ENCODE measurements at places on chromosomes 2 and 18. TPM values are rescaled to one million over a fixed set of nuclear protein-coding genes. Genes with fewer than 3 reads are reported as not detected.
A peak's percentile ranks its signal among the peaks of the same experiment; 100 is the strongest.

Gene MDH1B
- total RNA-seq: 0.19 TPM

- no peak for DNase-seq
Measured at GRCh38 chr18:63161761-63162195, 157.8 kb downstream of the BCL2 start.

DNA sequence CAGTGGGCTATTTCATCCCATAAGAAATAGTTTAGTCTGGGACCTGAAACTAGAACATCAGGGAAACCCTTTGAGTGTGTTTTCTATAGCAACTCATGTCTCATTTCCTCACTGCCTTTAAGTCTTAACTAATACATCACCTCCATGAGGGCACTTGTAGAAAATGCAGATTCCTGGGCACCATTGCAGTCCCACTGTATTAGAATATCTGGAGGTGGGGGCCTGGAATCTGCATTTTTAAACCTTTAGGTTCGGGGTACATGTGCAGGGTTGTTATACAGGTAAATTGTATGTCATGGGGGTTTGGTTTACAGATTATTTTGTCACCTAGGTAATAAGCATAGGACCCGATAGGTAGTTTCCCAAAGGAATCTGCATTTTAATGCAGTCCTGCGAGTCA is 87.4 kb downstream of the ARHGEF33 start:
- no peak for DNase-seq

DNA sequence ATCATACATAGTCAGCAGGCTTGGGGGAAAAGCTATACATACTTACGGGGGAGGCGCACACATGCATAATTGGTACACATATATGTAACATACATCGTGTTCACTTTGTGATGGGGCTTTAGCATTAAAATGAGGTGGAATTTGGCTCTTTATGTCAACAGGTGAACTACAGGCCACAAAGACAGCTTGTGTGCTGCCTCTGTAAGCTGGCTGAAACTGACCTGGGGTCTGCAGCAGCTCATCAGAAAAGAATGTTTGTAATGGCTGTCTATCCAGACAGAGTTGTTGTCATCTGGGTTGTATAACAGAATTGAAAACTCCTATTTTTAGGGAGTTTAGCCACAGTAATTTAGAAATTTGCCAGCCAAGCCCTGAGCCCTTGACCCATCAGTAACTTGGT is 4.7 kb upstream of the KCNG3 start:
- no peak for DNase-seq

GRCh38 chr2:201024518-201024917 is 47.0 kb downstream of the HYCC2 start:
- DNase-seq: no peak

- no peak for DNase-seq
Measured at GRCh38 chr2:115129536-115129935, 687.1 kb downstream of the DPP10 start.

DNA sequence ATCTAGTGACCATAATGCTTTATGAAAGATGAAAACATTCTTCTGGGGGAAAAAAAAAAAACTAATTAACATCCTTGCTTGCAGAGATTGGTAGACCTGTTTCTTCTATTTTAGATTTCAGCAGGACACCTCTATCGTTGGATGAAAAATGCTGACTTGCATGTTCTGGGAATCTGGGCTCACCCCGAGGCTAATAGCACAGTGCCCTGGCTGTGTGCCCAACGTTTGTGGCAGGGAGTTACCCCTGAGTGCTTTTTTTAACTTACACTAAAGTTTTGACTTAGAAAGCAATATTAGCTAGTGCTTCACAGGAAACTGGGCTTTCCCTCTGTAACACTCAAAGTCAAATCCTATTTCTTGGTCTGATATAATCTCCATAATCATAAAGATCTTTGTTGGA is 233.2 kb downstream of the SLC8A1 start:
- DNase-seq: no peak

Gene TMEM163
- 1.9 TPM for total RNA-seq

Gene DLGAP1
- 4.2 TPM for total RNA-seq

- peak; percentile 85 for DNase-seq
Measured at GRCh38 chr18:46333431-46334135, 229.4 kb downstream of the HAUS1 start.

GRCh38 chr2:36951027-36951518 is 15.3 kb downstream of the STRN start:
- no peak for DNase-seq

DNA sequence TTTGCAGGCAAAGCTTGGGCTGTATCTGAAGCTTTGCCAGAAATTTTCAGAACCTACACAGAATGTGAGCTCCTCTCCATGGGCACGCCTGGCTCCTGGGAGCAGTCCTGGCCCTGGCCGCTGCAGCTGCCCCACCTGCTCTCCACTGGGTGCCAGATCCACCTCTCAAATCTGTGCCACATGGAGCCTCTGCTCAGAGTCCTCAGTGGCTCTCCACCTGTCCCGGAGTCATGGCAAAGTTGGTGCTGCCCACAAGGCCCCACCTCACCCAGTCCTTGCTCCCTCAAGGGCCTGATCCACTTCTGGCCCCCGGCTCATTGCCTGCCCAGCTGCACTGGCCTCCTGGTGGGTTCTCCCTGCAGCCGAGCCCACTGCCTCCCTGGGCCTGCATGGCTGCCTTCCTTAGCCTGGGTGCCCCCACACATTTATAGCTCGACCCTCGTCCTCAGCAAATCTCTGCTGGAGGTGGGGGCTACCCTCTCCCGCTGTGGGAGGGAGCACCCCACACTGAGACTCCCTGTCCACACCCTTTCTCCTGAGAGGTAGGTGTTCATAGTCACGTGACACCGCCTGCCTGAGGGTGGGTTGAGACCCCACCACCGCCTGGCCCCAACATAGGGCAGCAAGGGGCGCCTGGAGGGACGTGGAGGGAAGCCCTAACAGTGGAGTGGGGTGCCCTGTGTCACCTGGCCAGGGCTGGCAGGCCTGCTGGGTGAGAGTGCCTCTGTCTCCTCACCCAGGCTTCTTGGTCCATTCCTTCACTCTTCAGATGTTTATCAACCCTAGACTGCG is 224.1 kb downstream of the SH3RF3 start:
- DNase-seq: peak; percentile 85

Gene GCA
- 50.8 TPM for total RNA-seq

- DNase-seq: no peak
Measured at GRCh38 chr2:165522719-165523118, 53.2 kb downstream of the CSRNP3 start.
